ENCODE measurements at places on chromosomes 7 and 10.

- no peak for DNase-seq
These were observed 17.0 kb downstream of the FAM131B start for GRCh38 chr7:143345428-143345900.

- DNase-seq = no peak
These were observed 15.0 kb downstream of the IQCE start for GRCh38 chr7:2573761-2574160.

- DNase-seq = no peak
These were observed 61.3 kb downstream of the AKR1D1 start for GRCh38 chr7:138137423-138138171.

- DNase-seq = no peak
These were observed 416.2 kb upstream of the GHITM start for GRCh38 chr10:83723080-83723479.

DNA sequence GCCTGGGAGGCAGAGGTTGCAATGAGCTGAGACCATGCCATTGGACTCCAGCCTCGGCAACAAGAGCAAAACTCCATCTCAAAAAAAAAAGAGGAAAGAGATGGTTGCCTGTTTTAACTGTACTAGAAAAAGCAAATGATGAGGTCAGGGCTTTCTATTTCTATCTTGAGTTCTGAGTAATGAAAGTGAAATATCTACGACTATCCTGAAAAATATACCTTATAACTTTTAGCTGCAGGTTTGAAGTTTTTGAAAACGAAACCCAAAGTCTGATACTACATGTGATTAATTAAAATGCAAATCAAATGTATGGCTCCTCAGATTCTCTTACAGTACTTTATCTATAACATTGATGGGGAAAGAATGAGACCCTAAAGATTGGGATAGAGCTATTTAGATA lies 636.2 kb upstream of the LRRN3 start:
- DNase-seq = no peak

DNA sequence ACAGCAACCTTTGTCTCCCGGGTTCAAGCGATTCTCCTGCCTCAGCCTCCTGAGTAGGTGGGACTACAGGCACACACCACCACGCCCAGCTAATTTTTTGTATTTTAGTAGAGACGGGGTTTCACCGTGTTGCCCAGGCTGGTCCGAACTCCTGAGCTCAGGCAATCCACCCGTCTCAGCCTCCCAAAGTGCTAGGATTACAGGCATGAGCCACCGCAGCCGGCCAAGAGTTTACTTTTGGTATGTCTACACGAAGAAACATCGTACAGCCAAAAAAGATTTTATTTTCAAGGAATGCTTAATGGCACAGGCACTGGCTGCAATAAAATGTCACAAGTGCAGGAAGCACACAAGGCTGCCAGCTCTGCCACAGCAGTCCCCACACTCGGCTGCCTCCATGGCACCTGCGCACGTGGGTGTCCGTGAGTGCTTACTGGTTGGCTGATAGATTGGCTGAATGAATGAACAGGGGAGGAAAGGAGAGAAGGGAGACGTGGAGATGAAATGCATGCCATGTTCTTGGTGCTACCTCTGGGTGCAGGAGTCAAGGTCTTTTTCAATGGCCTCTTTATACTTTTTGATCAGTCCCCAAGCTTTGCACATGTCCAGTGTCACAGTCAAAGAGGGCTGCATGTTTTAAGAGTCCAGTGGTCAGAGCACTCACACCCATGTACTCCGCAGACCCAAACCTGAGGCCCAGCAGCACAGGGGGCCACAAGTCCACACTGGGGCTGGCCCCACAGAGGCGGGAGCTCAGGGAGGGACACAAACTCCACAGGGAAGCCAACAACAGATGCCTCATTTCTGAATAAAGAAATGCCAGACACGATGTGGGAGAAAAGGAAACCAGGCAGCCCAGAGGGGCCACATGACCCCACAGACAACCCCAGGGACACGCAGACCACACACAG lies 198.2 kb downstream of the MAD1L1 start:
- DNase-seq = no peak

- no peak for DNase-seq
These were observed 19.2 kb upstream of the IKZF1 start for GRCh38 chr7:50285269-50285668.

GRCh38 chr7:146172112-146172511 lies 55.5 kb downstream of the CNTNAP2 start:
- DNase-seq = no peak

GRCh38 chr10:118583611-118584010 lies 11.8 kb downstream of the PRLHR start:
- DNase-seq = no peak

DNA sequence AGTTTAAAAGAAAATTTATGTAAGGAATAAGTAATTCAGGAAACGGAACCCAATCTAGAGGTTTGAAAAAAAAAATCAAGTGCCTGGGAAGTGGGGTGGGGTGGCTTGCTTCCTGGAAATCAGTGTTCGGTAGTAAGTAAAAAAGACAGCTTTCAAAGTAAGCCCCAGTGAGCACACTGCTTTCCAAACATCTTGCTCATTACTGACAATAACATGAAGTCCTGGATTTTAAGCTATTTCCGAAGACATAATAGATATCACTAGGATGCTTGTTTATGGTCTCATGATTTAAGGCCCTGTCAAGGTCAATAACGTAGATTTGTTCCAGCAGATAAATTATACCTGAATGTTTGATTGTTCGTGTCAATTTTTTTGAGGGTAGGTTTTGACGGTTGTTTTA lies 1.3 kb downstream of the STAMBPL1 start:
- DNase-seq = no peak

GRCh38 chr10:123681285-123681684 lies 15.1 kb downstream of the GPR26 start:
- no peak for DNase-seq

DNA sequence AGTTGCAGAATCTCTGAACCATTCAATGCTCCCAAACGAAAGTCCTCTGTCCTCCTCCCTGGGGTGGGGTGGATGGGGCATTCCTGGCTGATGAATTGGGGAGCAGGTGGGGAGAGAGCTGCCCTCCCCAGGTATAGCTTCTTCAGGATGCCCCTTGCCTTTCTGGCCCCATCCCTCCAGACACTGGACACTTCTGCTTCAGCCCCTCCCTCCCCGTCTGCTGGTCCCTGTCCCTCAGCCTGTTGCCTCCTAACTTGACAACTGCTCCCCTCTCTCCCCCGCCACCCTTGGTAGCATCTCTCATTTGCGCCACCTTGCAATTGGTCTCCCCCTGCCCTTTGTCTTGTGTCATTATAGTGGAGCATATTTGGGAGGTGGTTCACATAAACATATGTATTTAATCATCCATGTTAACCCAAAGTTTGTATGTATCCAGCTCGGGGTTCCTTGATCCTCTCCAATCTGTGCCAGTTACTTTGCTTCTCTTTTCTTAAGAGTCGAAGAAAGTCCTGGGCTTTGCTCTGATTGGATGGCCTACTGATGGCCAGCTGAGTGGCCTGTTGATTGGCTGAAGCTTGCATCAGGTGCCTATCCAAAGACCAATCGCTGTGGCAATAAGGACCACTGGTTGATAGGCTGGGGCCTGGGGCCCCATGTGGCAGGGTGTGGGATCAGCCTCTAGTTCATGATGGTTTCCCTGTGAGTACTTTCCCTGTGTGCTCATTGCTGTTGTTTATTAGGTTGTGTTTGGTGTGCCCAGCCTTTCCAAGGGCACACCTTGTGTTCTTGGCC lies 4.0 kb upstream of the GCK start:
- DNase-seq = no peak

DNA sequence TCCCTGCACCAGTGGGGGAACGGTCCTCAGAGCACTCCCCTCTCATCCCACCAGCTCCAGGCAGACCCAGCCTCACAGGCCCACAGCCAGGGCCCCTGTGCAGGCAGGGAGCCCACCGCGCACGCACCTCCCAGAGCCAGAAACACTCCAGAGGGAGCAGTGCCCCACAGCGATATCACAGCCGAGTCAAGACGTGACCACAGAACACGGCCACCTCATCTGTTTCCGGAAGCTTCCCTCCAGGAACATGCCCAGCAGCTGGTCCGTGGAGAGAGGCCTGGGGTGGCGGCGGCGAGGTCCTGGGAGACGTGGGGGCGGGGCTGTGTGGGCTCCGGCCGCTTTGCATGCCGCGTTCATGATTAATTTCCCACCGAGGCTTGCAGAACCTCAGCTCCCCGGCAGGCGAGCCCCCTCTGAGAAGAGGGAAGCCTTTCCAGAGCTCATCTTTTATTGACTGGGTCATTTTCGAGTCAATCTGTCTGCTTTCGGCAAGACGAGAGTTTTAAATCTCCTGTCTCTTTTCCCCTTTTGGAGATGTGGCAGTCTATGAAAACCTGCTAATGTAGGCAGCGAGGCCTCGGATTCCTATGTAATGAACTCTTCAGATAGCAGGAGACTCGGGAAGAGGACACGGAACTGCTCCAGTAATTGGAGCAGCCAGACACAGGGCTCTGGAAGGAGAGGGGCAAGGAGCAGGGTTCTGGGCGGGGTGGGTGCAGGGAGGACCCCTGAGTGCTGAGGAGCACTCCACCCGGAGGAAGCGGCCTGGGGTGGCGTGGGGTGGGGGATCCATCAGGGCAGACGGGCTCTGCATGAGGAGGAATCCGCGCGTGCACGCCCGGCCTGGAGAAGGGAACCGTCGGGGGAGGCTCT lies 242.8 kb downstream of the ELFN1 start:
- DNase-seq = no peak

- no peak for DNase-seq
These were observed 219.4 kb downstream of the SEMA3E start for GRCh38 chr7:83429493-83429892.

GRCh38 chr7:142813226-142813625 lies 41.6 kb upstream of the EPHB6 start:
- no peak for DNase-seq

- DNase-seq = no peak
These were observed 123.8 kb upstream of the PDSS1 start for GRCh38 chr10:26573674-26574073.

GRCh38 chr10:12985347-12985746 lies 16.2 kb downstream of the CCDC3 start:
- DNase-seq = no peak

GRCh38 chr7:31122649-31123058 lies 70.5 kb downstream of the ADCYAP1R1 start:
- no peak for DNase-seq

- no peak for DNase-seq
These were observed 23.6 kb upstream of the VSIR start for GRCh38 chr10:71796749-71797405.

DNA sequence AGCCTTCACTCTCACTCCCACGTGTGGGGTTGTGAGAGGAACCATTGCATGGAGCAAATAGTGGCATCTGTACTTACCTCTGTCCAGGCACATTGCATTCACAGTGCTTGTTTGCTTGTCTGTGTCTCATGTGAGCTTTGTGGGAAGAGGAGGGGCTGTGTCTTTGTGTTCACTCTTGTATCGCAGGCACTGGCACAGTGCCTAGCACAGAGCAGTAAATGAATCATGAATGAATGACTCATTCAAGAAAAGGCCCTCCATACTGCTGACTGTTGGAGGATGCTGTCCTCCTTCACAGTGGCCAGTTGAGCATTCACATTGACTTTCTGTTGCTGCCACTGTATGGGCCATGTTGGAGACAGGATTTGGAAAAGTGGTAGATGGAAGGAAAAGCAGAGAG lies 125.3 kb downstream of the SORCS3 start:
- no peak for DNase-seq

Measured in esophagus squamous epithelium (tissue), 5 donors.